ENCODE measurements at places on chromosomes 7 and 10. TPM values are rescaled to one million over a fixed set of nuclear protein-coding genes. Genes with fewer than 3 reads are reported as not detected.
A peak's percentile ranks its signal among the peaks of the same experiment; 100 is the strongest.

Gene IL2RA
- 0.32 TPM for total RNA-seq

GRCh38 chr10:64574371-64574770 is 1053.2 kb downstream of the REEP3 start:
- H3K27me3 ChIP-seq: no peaks in the 10 kb centered on the region
- no peak overlapping the region for H3K27ac ChIP-seq
- no peaks in the 10 kb centered on the region for H3K4me1 ChIP-seq
- H3K4me3 ChIP-seq: no peak overlapping the region

DNA sequence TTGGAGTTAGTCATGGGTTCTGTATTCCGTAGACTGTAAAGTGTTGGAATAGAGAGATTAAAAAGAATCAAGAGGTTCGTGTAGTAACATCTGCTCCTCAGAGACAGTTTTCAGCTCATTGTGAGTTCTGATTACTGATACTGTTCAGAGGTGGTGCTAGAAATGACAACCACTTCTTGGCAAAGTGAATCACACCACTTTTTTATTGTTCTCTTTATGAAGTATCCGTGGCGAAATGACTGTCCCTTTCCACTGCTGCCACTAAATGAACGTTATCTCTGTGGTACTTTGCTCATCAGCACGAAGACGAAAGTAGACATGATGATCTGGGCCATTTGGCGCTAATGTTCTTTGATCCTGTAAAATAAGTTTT is 860 bp downstream of the RPP30 start:
- peak overlapping the region; percentile 86 for H3K4me3 ChIP-seq
- no peak overlapping the region for H3K27ac ChIP-seq
- H3K4me1 ChIP-seq: peaks cover 23% of the 10 kb centered on the region
- no peaks in the 10 kb centered on the region for H3K27me3 ChIP-seq
- H3K36me3 ChIP-seq: peaks cover 26% of the 10 kb centered on the region
- no peak for DNase-seq

DNA sequence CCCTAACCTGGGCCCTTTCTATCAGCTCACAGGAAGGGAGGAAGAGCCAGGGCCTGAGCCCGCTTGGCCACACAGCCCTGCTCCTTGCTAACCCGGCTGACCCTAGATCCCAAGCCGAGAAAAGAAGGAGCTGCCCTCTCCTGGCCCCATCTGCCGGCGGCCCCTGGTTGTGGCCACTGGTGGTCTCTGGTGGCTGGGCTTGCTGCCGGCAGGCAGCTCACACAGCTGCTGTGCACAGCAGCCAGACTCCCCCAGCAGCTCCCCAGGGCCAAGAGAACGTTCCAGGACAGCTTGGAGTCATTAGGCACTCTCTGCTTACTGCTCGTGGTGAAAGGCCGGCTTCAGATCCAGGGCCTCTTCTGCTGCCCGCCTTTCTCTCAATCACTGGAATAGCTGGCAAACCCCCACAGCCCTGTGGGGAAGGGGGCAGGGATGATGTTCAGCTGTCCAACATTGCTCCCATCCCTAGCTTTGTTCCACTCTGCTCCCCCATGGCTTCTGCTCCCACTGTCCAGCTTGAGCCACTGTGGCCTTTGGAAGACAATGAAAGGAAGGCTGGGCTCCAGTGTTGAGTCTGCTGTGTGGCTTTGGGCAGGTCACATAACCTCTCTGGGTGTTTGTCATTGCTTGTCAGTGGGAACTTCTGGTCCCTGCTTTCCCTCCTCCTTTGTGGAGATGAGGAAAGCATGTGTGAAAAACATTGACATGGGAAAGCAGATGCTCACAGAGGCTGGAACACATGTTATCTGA is 35.4 kb upstream of the COL13A1 start:
- H3K4me1 ChIP-seq: peaks cover 8% of the 10 kb centered on the region
- DNase-seq: peak; percentile 30
- H3K27me3 ChIP-seq: peaks cover 2% of the 10 kb centered on the region
- no peaks in the 10 kb centered on the region for H3K36me3 ChIP-seq
- H3K4me3 ChIP-seq: no peak overlapping the region

All from heart left ventricle (tissue), 16 donors.